Aorta (tissue), 5 donors: ENCODE measurements at places on chromosomes 2 and 18. TPM values are rescaled to one million over a fixed set of nuclear protein-coding genes. Genes with fewer than 3 reads are reported as not detected.
A peak's percentile ranks its signal among the peaks of the same experiment; 100 is the strongest.

- no peak for DNase-seq
Measured at GRCh38 chr2:55518841-55519165, 715 bp upstream of the CFAP36 start.

DNA sequence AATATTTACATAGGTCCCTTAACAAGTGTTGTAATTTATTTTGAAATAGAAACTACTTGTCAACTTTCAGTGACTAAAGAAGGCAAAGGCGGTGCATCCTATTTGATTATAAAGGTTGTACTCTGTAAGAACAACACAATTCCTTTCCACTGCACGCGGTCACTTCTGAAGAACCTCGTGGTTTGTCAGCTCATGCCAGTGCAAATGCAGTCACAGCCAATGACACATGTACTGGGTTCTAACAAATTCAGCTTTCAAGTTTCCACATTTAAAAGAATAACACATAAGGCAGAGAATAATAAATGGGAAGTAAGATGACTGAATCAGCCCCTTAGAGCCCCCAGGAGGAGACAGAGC is 39.7 kb downstream of the CYB5A start:
- DNase-seq: no peak

Gene CCDC138
- polyA plus RNA-seq: 1.1 TPM

DNA sequence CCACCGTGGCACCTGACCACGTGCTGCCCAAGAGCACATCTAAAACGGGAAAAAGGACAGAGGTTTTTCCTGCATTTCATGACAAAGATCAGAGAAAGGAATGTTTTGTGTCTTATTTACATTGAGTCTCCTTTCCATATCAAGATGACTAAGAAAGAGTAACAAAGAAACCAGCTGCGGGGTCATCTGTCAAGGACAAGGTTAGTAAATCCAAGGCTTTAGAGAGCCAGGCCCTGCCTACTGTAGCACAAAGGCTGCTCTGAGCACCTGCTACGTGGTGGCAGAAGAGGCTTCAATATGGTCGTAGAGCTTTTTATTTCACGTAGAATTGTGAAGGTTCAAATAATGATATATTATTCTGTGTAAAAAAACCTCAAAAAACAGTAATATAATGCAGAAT is 51.0 kb downstream of the PRELID3A start:
- no peak for DNase-seq

- no peak for DNase-seq
Measured at GRCh38 chr2:11123001-11123809, 32.1 kb upstream of the SLC66A3 start.

GRCh38 chr2:43206602-43207001 is 19.8 kb downstream of the ZFP36L2 start:
- DNase-seq: no peak

DNA sequence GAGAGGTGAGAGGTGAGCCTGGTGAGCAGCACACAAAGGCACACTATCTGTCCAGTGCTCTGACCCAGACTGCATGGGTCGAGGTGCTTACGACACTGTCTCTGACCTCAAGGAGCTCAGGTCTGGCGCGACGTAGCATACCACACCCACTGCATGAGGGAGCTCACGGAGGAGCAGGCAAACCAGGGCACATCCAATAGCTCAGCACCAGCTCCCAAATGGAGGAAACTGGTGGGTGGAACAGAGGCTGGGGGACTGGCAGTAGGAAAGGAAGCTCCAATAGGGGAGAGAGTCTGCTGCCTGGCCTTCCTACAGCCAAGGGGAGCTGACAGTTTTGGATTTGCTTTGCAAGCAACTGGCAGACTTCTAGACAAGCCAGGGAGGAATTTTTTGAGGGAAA is 36.3 kb downstream of the CELF4 start:
- DNase-seq: no peak

GRCh38 chr2:233865838-233866237 is 2.3 kb downstream of the MSL3B start:
- DNase-seq: no peak

- no peak for DNase-seq
Measured at GRCh38 chr2:157843081-157843480, 33.0 kb downstream of the ACVR1 start.

Gene GREB1L
- polyA plus RNA-seq: 2.6 TPM

GRCh38 chr2:13533524-13533922 is 816.8 kb downstream of the TRIB2 start:
- DNase-seq: no peak

DNA sequence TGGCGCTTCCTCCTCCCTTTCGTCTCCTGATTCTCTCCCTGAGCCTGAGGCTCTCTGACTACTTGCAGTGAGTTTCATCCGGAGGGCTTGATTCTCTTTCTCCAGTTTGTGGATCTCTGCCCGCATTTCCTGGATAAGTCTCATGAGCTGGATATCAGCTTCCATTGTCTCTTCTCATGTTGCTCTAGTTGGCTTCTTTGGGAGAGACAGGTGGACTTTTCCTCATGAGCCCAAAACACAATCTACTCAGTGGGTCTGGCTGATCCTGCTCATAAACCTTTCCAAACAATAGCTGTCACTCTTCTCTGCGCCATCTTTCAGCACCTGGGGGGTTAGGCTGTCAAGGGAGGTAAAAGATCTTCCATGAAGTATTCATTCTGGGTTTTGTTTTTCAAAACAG is at the start of gene CCDC195:
Gene CCDC195 (minus strand): TSS at position 165 of the 400 bp plus-strand sequence. CDS start 0 bp downstream, at position 165.
- no peak for DNase-seq

DNA sequence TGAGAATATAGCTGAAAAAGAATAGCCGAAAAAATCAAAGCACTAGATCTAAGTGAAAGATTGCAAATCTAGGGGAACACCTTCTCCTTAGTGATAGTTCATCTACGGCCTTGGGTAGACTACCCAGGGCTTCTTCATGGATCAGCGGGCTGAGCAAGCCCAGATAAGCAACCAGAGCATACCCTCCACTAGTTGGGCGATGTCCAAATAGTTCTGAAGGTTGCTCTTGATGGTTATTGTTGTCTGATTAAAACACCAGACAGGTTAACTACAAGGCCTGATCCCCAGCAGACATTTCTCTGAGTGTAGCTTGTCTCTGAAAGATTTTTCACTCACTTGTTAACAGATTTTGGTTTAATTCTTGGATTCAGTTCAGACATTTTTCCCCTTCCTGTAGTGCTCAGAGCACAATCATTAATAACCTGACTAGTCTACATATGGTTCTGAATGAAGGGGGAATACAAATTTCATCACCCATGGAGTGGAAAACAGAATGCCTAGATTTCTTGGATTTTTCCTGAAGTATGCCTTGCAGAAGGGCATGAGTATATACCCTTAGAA is 99.6 kb downstream of the BABAM2 start:
- DNase-seq: no peak

GRCh38 chr2:42663106-42663780 is 94.8 kb downstream of the MTA3 start:
- peak; percentile 65 for DNase-seq

GRCh38 chr2:17643031-17643615 is 102.6 kb downstream of the VSNL1 start:
- DNase-seq: peak; percentile 83

GRCh38 chr2:227867386-227867785 is 4.0 kb upstream of the DAW1 start:
- no peak for DNase-seq

DNA sequence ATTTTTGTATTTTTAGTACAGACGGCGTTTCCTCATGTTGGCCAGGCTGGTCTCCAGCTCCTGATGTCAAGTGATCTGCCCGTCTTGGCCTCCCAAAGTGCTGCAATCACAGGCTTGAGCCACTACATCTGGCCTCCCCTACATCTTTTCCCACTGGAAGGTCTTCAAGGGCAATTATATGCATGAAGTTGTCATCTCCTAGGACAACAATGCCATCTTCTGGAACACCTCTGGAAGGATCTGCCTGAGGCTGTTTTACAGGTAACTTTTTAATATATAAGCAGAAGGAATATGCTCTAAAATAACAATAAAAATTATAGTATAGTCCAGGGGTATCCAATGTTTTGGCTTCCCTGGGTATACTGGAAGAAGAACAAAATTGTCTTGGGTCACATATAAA is 321.4 kb downstream of the AFF3 start:
- no peak for DNase-seq

GRCh38 chr2:211591426-211591825 is 947.2 kb downstream of the ERBB4 start:
- no peak for DNase-seq

DNA sequence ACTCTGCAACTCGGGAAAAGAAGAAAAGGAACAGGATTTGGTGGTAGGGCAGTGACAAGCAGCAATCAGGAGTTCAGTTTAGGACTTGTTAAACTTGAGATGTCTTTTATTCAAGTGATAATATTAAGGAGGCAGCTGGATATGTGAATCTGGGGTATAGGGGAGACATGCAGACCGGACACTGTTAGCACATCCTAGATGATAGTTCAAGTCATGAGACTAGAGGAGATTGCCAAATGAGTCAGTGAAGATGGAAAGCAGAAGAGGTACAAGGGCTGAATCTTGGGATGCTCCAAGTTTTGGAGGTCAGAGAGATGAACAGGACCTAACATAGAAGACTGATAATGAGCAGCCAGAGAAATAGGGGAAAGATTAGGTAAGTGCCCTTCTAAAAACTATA is 69.5 kb upstream of the PSME4 start:
- no peak for DNase-seq

Gene RNF125
- 0.05 TPM for polyA plus RNA-seq

- no peak for DNase-seq
Measured at GRCh38 chr2:122748552-122749011, 993.1 kb downstream of the TSN start.

GRCh38 chr18:12056034-12056883 is 37.4 kb upstream of the ANKRD62 start:
- no peak for DNase-seq

DNA sequence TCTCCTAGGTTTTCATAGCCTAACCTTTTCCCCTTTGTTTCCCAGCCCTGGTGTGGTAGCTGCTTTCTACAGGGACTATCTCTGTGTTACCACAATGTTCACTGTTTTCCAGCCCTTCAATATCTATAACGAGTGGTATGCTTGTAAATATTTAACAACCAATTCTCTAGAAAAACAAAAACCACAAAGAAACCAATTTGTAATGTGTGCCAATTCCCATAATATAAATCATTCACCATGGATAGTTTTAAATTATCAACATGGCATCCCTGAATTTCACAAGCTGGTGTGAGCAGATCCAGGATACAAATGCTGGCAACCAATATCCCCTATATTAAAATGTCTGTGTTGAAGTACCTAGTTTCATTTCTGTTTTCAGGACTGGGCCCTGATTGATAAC is 207.5 kb upstream of the FBXO11 start:
- no peak for DNase-seq

DNA sequence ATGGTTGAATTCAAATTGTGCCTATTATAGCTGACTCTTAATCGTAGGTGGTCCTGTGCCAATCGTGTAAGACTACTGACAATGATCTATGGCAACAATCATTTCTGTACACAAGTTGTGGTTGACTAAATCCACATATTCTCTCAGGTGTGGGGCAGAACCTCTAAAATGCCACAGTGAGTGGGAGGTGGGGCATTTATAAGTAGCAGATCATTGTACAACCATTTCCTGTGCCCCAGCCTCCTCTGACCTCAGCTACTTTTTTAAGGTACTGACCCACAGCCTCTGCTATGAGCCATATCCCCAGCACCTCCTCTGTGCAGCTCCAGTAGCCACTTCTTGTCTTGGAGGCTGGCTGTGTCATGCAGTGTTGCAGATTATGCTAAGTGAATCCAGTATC is 48.6 kb upstream of the RAPH1 start:
- peak; percentile 61 for DNase-seq

GRCh38 chr2:140067661-140068060 is 1287.5 kb upstream of the NXPH2 start:
- DNase-seq: no peak

DNA sequence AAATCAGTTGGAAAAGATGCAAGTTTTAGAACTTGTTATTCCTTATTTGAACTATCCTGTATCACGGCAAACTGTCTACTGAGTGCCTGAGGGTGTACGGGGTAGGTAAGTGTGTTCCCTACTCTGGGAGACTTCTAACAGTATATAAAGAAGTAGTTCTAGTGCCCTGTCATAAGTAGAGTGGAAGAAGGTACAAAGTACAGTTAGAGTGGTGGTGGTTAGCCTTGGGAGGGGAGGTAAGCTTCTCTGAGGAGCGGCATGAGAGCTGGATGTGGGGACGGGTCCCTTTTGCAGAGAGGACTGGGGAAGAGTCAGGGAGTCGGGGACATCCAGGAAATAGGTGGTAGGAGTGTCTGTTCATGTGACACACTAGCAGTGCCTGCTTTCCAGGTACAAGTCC is 48.5 kb downstream of the DGKD start:
- no peak for DNase-seq

DNA sequence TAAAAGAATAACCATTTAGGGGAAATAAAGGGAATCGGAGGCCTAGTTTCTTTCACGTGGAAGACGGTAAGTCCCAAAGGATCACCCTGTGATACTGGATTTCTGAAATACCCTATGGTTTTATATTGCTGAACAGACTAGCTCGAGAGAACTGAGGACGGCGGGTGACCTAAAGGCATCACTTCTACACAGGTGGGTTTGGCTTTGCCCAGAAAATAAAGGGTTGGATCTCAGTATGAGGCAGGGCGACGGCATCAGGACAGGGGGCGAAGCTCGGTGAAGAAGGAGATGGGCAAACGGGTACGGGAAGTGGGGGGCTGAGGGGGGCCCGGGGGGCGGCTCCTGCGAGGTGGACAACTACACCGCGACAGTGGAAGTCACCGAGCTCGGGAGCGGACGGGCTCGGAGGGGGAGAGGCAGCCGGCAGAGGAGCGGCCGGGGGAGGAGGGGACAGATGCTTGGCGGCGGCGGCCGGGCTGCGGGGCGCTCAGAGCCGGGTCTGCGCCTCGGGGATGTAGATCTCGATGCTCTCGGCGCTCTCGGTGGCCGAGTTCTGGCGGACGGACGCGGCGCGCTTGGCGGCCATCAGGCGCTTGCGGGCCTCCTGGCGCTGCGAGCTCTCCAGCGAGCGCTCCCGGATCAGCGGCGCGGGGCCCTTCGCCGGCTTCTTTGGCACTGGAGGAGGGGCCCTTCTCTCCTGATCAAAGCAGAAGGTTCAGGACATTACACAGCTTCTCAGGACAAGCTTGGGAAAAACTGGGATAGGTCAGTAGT is 48.9 kb downstream of the TGIF1 start:
- DNase-seq: peak; percentile 84

DNA sequence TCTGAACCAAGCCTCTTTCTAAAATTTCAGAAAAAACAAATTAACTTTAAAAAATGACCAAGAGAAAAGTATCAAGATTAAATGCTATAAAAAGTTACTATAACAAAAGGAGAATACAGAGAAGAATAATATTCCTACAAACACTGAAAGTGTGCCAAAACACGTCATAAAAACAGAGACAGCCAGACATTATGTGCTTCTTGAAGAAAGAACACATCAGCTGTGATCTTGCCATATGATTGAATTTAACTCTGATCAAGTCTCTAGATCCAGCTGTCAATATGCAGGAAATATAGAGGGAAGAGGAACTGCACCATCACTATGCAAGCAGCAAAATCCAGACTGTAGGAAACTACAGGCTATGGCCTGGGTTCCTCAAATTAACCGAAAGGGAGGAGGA is 33.7 kb upstream of the COL5A2 start:
- DNase-seq: no peak
